ENCODE measurements at places on chromosomes 12 and 14. TPM values are rescaled to one million over a fixed set of nuclear protein-coding genes. Genes with fewer than 3 reads are reported as not detected.

DNA sequence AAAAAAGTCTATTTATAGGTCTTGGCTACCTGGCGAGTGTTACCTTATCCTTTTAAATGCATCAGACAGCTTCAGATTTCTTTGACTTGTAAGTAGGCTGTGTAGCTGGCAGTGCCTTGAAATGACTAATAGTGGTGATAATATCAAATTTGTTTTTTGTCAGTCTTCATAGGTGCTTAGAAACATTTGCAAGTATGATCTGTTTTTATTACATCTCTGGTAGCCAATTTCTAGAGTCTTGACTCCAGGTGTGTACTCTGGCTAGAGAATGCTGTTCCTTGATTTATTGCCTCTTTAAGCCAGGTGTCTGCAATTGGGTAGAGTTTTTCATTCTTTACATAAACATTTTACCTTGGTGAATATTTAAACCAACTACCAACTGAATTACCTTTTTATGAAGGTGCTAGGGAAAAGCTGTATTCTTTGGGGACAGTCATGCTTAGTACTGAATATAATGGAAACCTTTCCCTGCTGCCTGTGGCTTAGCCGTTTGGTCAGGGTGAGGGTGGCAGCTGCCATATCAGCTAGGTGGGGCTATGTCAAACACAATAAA is 32.6 kb downstream of the MLXIP start:
- no peak for DNase-seq

The GPX2 gene
- total RNA-seq, result 38.6 TPM

DNA sequence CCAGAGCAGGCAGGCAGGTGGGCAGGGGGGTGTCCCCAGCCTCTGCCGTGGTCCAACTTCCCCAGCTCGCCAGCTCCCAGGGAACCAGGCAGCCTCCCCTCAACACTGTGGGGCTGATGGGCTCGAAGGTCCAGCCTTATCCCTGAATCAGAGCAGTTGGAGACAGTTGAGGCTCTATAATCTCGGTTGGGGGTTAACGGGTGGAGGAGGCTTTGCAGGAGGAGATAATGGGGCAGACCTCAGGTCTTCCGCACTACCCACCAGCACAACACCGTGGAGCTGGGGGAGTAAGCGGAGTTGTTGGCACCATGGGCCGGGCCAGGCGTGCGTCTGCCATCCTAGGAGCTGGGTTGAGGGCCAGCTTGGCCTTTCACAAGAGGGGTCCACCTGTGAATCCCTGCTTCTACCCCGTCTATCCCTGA is 13.9 kb upstream of the HDAC7 start:
- DNase-seq, result no peak

DNA sequence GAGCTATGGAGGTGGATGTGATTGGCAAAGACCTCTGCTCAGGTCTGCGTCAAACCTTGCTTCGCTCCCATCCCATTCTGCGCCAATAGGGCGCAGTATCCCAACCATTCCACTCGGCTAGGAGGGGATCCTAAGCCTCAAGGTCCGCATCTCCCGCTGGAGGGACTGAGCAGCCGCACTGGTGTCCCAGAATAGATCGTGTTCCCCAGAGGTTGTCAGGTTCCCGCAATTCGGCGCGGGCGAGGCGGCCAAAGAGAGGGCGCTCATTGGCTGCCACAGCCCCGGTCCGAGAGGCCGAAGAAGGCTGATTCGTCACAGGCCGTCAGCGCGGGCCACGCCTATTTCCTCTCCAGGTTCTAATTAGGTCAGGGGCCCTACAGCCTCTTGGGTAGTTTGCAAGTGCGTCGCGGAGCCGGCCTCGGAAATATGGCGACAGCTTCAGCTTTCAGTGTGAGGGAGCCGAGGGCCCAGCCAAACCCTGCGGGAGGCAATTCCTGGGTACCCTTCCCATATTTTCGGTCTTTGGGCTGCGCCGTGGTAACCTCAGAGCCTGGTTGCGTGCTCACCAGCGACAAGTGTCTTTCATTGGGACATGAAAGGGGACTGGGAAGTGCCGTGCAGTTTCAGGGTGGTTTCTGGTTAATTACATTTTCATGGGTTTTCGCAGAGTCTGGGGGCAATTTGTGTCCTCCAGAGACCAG is 5.0 kb downstream of the OR10AD1 start:
- DNase-seq, result peak; percentile 91

The TEX52 gene
- total RNA-seq, result not detected

DNA sequence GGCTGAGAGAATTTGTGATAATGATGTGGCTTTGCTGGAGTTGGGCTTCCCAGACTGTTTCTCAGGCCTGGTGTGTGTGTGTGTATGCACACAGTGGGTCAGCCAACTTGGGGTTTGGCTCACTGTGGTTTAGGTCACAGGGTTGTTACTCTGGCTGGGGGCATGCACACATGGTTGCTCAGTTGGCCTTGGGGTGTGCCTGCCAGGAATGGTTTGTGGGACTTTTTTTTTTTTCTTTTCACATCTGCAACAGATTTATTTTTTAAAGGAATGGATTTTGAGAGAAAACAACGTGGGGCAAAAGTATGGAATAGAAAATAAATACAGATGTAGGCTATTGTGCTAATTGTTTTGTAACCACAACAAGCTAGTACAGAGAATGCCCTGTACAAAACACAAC is 25.0 kb upstream of the GTF2A1 start:
- no peak for DNase-seq

DNA sequence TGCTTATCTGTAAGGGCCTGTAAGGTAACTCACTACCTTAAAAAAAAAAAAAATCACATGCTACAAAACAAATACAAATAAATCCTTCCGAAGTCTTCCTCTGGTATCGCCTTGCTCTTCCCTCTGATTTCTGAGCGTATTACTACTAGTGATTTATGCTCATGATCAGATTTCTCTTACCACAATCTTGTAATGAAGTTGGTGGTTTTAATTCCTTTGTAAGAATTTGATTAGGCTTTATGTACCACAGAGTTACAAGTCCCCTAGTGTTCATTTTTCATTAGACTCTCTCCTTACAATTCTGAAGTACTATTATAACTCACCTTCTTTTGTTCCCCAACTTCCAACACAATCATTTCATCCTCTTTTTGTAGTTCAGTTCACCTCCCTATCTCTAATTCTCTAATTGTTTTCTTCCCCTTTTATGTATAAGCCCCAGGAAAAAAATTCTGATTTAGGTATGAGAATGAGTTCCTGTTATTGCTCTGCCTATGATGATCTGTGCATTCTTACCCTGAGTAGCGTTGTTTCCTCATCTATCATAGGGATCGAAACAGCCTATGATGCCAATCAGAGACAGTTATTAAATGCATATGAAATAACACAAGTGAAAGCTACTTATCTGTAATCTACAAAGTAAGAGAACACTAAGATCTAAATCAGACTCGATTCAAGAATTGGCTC is 81.5 kb downstream of the EPS8 start:
- DNase-seq, result no peak

DNA sequence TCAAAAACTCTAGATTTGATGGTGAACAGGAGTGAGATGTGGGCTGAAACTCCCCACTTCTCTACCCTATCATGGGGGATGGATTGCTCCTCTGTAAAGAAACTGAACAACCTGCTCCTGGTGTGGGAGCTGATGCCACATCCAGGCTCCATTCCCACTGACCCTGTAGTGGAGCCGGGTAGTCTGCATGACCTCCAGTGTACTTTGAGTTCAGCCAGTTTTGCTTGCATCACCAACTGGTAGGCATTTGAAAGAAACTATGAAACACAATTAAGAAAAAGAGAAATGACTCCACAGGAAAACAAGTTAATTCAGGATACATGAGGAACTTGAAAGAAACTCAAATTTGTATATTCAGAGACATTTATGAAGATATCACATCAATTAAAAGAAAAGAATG is 27.3 kb upstream of the EMP1 start:
- DNase-seq, result no peak

DNA sequence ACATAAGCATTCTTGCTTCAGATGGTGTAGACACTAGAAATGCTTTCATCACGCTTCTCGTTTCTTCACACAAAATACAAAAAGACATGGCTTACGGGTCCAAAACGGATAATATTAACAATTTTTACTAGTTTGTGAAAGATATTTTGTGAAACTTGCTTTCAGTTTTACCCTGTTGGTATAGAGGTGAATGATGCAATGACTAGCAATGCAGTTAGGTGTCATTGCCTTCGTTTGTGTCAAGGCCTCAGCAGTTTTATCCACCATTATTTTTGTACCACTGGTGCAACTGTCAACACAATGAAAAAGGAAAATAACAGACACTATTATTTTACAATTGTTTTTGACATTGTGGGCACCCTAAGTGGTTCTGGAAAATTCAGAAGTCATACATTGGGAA is 323.0 kb downstream of the FLRT2 start:
- DNase-seq, result no peak

DNA sequence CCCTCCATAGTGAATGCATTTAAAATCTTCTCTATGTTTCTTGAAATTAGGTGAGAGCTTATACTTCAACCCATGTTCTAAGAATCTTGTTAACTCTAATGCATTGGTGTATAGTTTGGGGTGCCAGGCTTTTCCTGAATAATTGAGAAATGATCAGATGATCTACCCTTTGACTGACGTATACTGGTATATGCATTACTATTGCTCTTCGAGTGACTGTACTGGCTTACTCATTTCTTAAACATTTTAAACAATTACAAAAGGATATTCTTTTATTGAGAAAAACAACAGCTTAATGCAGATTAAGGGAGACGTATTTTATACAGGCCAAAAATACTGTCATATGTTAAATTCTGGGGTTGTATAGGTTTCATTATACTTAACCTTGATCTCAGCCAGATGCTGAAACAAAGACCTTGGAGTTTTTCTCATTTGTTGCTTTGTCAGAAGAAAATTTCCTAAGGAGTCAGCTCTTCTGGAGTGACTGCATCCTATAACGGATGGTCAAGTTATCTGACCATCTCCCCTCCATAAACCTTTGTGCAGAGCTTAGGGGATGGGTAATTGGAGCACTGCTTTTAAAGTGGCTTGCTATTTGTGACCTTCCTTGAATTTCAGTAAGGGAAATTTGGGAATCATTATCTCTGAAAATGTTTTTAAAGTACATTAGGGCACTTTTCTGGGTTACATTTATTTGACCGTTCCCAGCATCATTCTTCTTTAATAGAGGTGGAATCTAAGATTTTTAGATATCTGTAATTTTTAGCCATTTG is 507.6 kb downstream of the PCNX1 start:
- no peak for DNase-seq

DNA sequence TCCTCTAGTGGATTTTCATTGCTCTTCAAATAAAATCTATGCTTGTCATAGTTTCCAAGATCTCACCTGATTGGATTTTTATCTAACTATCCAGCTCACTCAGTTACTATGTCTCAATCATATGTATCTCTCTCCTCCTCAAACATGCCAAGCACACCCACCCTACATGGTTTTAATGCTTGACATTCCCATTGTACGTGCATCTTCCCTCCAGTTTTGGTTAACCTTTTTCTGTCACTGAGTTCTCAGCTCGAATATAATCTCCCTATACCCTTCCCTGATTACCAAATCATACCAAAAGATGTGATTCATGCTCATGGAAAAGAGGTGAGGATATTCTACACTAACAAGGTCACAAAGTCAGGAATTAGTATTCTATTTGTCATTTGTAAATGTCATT is 12.0 kb upstream of the PTPRQ start:
- no peak for DNase-seq

GRCh38 chr14:55103005-55103640 is 25.9 kb upstream of the LGALS3 start:
- no peak for DNase-seq

- DNase-seq, result no peak
Measured at GRCh38 chr12:120962532-120963020, 15.8 kb upstream of the HNF1A start.

The CFAP251 gene
- total RNA-seq, result 1.6 TPM

GRCh38 chr14:59870277-59871165 is at the start of gene RTN1:
RTN1 (minus strand) TSS chr14:59870776; CDS start chr14:59870630, 146 bp downstream.
- DNase-seq, result no peak

DNA sequence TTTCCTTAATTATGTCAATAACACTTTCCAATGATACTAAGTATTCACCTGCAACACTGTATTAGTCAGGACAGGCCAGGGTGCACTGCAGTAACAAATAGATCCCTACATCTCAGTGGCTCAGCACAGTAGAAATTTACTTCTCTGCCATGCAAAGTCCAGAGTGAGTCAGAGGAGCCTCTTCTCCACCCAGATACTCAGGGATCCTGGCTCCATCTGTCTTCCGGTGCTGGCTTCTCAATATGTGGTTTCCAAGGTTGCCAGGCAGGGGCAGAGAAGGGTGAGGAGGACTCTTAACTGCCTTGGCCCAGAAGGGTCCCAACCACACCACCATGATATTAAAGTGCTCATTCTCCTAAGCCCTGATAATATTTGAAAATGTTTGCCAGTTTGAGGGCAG is 47.8 kb downstream of the ADGRD1 start:
- DNase-seq, result no peak

DNA sequence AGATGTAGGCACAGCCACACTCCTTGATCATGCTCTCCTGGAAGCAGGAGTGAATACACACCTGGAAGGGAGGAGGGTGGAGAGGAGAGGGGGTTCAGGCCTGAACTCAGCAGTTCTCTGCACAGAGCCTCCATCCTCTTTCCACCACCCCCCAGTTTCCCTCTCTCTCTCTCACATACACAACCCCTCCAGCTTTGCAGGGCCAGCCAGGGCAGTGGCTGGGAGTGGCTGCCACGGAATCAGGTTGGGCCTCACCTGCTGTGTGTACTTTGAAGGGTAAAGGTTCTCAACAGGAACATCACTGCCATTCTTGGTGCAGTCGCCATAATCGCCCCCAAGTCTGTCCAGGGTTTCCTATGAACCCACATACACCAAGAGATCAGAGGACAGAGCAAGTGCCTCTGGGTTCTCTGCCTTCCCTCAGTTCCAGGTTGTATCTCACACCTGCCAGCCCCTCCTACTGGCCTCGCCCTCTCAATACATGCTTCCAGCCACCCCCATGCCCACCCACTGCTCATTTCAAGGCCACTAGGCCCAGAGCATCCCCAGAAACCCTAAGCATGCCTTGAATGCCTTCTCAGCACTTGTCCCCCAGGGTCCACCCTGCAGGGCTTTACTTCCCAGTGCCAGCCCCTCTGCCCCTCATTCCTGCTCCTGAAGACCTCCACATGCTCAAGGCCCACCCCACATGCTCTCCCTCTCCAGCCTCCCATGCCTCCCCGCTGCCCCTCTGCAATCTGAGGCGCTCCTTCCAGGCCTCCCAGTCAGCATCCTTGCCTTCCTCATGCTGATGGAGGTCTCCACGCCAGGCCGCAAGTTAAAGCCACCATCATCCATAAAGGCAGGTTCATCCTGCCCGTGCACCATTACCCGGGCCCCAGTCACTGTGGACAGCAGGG is 12.9 kb upstream of the TNFRSF1A start:
- DNase-seq, result no peak

DNA sequence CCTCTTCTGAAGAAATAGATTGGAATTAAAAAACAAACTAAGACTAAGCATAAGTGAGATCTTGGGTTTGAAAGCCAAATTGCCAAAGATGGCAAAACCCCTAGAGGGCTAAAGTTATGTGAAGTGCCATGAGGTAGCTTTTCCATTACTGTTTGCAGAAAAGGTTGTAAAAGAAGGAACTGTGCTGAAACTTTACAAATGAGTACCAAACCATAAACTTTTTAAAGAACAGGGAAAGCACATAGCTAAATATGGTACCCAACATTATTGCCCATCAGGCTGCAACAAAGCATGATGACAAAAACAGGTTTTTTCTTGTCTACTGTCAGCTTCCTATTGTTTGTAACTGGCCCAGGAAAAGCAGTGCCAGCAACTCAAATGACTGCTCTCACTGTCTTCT is 224.2 kb downstream of the RAD51B start:
- DNase-seq, result no peak

Measured in liver (tissue), 10 donors.